Activated CD8-positive, alpha-beta memory T cell treated with anti-CD3 and anti-CD28 coated beads, Interleukin-2, amount 50 U/mL, for 48 hours (primary cell): ENCODE measurements at places on chromosomes 2 and 18.

- DNase-seq: no peak
Measured at GRCh38 chr18:54551590-54551989, 39.5 kb upstream of the DYNAP start.

GRCh38 chr18:11310476-11311086 is 161.2 kb upstream of the PIEZO2 start:
- peak; percentile 59 for DNase-seq

DNA sequence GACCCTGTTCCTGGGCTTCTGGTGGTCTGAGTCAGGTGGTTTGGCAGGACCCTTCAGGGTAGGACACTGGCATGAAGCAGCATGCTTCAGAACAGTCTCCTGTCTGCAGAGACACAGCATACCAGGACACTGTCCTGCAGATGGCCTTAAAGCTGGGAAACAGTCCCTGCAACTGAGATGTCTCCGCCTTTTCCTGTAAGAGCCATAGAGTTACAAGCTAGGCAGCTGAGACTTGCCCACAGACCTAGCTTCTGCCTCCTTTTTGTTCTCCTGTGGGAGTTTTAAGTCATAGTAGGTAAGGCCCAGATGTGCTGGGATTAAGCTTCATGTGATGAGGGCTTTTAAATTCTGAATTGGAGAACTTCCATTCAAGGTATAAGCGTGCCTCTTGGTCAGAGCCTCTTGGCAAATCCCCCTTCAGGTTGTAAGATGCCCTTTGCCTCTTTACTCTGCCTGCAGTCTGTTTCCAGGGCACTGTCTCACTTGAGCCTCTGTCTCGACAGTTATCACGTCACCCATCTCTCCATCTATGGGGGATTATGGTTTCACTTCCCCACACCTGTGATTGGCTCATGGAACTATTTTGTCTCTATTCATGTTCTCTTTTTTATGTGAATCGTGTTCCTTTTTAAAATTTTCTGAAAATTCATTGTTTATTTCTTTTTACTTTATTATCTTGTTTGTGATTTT is 51.8 kb downstream of the COA5 start:
- DNase-seq: no peak

- no peak for DNase-seq
Measured at GRCh38 chr2:96957244-96957643, 29.1 kb downstream of the FAM178B start.

- peak; percentile 42 for DNase-seq
Measured at GRCh38 chr18:76405681-76406356, 89.2 kb downstream of the ZNF516 start.

DNA sequence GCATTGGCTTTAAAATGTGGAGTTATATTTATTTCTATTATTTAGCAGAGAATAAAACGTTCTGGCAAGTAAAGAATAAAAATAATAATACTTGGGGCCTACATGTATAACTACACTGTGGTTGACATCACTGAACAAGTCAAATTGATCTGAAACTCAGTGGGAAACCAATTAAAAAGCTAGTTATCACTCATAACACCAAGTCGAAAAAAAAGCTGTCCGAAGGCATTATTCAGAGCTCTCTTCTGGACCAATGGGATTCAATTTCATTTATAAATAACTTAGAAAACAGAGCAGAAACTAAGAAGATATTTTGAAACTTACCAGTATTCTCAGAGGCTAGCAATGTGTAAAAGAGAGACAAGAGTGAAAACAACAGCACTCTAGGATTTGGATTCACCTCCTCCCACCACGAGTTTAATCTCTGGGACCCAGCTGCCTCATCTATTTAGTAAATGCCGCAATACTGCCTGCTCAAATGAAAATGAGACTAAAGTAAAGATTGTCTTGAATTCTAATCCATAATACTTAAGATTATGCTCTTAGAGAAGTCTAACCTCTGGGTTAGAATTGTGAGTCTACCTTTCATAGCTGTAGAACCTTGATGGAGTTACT is 128.4 kb downstream of the NBAS start:
- no peak for DNase-seq

GRCh38 chr18:75140296-75140695 is 68.6 kb downstream of the PTGR3 start:
- peak; percentile 12 for DNase-seq

GRCh38 chr2:62768615-62769014 is 63.1 kb downstream of the EHBP1 start:
- no peak for DNase-seq

DNA sequence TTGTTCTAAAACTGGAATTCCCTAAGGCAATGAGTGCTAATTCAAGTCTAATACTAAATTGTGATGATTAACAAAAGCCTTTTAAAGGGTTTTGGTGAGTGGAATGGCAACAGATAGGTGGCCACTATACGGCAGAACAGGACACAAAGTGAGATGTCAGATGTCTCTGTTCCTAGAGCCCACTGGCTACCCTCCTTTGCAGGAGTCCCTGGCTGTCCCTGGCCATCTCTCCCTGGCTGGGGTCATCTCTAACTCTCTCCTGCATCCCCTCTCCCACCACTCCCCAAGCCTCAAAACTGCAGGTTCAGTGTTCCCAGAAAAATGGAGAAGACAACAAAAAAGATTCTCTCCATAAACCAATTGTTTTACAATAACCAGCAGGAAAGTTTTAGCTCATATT is 79.2 kb downstream of the MDH1 start:
- no peak for DNase-seq

- no peak for DNase-seq
Measured at GRCh38 chr18:13281406-13281805, 62.8 kb downstream of the LDLRAD4 start.

GRCh38 chr2:10371441-10372196 is 68.9 kb downstream of the HPCAL1 start:
- DNase-seq: no peak

GRCh38 chr18:27298214-27298804 is 113.2 kb upstream of the CHST9 start:
- no peak for DNase-seq

DNA sequence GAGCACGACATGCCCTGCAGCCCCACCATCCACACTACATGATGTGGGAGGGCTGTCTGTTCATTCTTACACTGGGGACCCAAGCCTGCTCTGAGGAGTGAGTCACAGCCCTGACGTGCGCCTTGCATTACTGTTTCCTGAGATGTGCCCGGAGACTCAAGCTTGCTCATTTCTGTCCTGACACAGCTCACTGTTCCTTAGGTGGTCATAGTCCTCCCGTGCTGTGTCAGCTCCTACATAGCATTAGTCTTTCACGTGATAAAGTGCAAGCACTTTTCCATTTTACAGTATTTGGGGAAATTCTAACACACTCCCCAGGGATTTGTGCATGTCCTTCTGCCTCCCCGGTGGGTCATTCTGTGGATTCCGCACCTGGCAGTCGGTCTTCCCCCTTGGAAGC is 46.2 kb upstream of the TRIM43B start:
- no peak for DNase-seq

- DNase-seq: no peak
Measured at GRCh38 chr18:28560331-28560730, 383.4 kb upstream of the CDH2 start.

DNA sequence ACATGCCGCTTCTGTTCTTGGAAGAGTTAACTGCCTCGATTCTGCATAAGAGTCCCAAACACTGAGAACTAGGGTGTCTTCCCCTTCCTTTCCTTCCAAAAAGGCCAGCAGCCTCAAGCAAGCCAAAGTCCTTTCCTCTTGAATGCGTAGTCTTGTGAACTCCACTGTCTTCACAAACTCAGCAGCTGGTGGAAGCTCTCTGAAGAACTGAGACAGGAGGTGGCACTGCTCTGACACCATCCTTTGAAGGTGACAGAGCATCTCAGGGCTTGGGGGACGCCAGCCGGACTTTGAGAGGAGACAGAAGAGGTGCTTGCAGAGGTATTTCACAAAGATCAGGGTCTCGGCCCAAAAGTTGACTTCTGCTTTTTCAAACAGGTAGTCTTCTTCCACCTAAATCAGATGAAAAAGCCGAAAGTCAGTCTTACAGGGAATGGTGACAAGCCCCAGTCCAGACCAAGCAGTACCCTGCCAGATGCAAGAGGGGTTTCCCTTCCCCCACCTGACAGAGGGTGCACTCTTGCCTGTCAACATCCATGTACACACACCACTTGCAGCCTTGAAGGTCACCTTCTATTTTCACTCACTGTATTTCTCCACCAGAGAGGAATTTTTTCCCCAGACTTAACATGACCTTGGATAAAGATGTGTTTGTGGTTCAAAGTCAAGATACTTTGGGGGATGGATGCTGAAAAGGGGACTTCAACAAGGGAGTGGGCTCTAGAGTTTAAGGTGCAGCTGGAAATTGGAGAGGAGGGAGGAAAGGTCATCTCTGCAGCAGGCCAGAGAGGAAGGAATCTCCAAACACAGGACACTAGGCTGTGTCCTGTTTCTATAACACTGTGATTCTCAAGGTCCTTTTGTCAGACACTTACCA is 4.8 kb upstream of the ZFP36L2 start:
- DNase-seq: no peak

- no peak for DNase-seq
Measured at GRCh38 chr2:215933151-215933550, 80.2 kb downstream of the MREG start.

GRCh38 chr2:157760949-157761348 is 115.2 kb downstream of the ACVR1 start:
- no peak for DNase-seq

DNA sequence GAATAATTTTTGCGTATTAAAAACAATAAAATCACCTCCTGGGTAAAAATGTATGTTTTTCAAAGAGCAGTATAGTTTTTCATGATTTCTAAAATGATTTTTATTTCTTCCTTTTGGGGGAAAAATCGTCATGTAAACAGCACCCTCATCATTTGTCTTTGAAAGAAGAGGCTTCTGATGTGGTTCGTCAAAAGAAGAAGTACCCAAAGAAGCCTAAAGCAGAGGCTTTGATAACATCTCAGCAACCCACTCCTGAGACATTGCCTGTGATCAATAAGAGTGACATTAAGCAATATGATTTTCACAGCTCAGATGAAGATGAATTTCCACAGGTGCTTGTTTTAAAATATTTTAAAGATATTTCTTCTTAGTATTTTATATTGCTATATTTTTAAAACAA is 110.2 kb upstream of the KIF5C start:
- DNase-seq: no peak

DNA sequence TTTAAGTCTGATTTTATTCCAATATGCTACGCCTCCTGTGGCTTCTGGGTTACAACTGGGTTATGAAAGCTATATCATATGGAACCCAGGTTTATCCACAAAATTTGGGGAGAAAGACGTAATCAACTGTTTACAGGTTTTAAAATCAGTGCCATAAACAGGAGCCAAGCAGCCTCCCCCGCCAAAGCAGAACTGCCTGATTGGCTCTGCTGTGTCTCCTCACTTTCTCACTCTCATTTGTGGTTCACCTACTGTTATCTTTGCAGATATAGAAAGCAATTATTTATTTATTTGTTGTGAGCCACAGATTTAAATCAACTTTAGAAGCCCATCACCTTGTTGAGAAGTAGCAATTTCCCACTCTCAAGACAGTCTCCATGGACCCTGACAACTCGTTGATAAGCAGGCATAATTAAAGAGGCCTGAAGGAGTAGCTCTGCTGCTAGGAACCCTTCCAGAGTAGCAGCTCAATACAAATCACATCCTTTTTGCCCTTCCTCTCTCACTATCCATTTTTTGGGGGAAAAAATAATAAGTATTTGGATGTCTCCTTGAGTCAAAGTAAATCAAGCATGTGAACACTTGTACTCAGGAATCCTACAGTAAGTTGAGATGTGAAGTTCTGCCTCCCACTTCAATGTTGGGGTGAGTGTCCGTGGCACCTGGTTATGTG is 191.0 kb upstream of the CCDC150 start:
- no peak for DNase-seq

- DNase-seq: no peak
Measured at GRCh38 chr2:113910110-113910717, 20.3 kb downstream of the ACTR3 start.

- DNase-seq: no peak
Measured at GRCh38 chr2:237501892-237502513, 15.0 kb downstream of the MLPH start.

DNA sequence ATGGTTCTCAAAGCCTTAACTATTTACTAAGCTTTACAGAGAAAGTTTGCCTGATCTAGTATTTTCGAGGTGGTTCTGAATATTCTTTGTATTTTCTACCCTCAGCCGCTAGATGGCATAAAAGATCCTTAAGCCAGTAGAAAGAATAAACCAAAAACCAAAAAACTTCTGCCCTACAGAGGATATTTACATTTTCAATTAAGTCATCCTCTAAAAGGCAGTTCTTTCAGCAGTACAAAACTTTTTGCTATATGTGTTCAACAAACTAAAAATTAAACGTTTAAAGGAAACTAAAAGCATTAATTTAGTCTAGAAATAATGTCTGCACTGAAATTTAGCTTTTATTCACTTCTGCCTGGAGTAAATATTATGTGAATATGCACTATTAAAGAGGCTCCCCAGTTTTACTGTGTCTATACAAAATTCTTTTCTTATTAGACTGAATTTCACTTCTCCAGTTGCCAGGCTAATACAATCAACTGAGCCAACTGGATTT is 297.5 kb downstream of the PIEZO2 start:
- DNase-seq: no peak

- no peak for DNase-seq
Measured at GRCh38 chr2:72708236-72708635, 117.6 kb downstream of the EXOC6B start.

DNA sequence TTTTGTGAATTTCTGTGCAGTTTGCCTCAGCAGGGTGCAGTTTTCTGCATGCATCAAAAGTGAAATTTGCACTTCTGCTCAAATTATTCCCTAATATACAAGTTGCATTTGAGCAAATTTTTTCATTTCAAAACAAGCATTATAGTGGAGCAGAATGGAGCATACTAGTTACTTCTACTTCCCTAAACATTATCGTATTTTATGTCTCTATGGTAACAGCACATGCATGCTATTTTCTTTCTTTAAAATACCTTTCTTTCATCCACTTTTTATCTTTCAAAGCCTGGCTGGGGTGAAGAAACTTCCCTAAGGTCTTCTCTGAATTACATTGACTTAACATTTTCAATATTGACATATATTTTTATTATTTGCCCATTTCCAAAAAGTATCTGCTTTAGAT is 11.2 kb downstream of the RHBDD1 start:
- DNase-seq: no peak

- no peak for DNase-seq
Measured at GRCh38 chr2:69269330-69269729, 117.7 kb downstream of the GFPT1 start.

- DNase-seq: peak; percentile 99
Measured at GRCh38 chr2:26345545-26346453, at the start of gene SELENOI. SELENOI (plus strand) TSS chr2:26346143; CDS start chr2:26346233, 90 bp downstream.

DNA sequence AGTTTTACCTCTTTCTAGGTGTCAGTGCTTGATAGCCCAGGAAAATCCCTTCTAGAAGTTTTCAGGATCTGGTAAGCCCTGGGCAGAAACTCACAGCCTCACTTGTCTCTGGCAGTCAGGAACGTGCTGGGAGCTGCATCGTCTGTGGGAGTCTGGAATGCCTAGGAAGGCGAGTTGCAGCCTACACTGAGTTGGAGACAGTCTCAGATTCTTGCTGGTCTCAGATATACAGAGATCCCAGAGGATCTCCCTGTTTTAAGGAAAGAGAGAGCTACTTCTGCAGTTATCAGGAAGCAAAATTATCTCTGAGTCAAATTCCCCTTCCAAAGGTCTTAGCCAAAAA is 104.4 kb upstream of the CDC42EP3 start:
- no peak for DNase-seq

- no peak for DNase-seq
Measured at GRCh38 chr2:55672630-55673029, 21.0 kb downstream of the PNPT1 start.
